ENCODE measurements at places on chromosomes 3 and 15. TPM values are rescaled to one million over a fixed set of nuclear protein-coding genes. Genes with fewer than 3 reads are reported as not detected.

DNA sequence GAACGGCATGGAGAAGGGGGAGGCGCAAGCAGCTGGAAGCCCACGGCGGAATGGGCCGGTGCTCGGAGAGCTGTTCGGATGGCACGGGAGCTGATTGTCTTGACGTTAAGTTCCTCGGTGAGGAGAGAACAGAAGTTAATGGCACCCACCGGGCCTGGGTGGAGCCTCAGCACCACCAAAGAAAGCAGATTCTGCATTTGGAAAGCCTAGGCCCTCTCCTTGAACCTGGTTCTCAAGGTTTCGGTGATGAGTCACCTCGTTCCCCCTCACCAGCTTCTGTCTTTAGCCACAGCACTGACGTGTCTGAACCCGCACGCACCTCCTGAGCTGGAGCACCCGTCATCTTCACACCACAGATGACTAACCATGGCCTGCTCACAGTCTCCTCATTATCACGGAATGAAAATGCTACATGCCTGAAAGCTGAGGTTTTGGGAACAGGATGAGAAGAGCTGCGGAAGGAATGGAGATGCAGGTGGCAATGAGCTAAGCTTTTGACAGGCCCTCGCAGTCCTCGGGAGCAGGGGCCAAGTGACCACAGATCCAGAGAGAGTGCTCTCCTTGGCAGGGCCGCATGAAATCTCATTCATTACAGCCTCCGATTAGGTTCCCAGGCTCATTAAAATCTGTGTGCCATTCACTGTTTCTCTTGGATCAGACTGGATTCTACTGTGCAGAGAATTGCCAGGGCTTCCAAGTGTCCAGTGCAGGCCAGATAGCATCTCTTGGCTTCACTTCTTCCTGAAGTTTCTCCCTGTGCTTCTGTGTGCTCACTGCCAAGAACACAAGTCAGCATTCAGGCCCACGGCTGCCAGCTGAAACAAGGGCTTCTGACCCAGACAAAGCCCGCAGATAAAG, 96.3 kb upstream of the DLG1 start:
- H3K36me3 ChIP-seq = no peaks in the 10 kb centered on the region
- H3K27ac ChIP-seq = peak overlapping the region; percentile 46
- no peaks in the 10 kb centered on the region for H3K27me3 ChIP-seq
- H3K4me1 ChIP-seq = no peaks in the 10 kb centered on the region

GRCh38 chr3:141050576-141051442, at the start of gene SPSB4:
TSS of gene SPSB4 (plus strand) at chr3:141051347. CDS start at chr3:141066105, 14,758 bp downstream.
- H3K4me1 ChIP-seq = peaks cover 27% of the 10 kb centered on the region
- peak; percentile 77 for DNase-seq
- H3K27ac ChIP-seq = peak within 1 kb of the TSS; percentile 37
- H3K27me3 ChIP-seq = peaks cover 9% of the 10 kb centered on the region

DNA sequence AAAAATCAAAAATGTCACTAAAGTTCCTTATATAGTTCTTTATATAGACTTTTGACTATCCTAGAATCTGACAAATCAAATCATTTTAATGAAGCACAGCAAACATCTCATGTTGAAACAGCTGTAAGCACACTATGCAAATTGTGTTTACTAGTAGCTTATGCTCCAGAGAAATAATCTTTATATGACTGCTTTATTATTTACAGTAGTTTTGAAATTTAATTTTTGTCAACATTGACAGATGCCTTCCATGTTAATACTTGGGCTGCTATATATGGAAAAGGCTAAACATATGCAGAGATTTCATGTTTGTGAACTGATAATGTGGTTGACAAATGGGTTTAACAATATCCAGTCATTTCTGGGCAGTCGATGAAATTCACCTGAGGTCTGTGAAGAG, 616.8 kb downstream of the TAFA4 start:
- no peaks in the 10 kb centered on the region for H3K4me1 ChIP-seq
- H3K36me3 ChIP-seq = no peaks in the 10 kb centered on the region
- no peaks in the 10 kb centered on the region for H3K27me3 ChIP-seq
- no peak for DNase-seq
- no peak overlapping the region for H3K27ac ChIP-seq
- H3K4me3 ChIP-seq = no peak overlapping the region

The CP gene
- 6.6 TPM for total RNA-seq

Data from sigmoid colon (tissue), 7 donors.